Activated T-cell treated with anti-CD3 and anti-CD28 coated beads for 1 hour (primary cell): ENCODE measurements at places on chromosomes 5 and 9.

GRCh38 chr9:74303945-74304344 is 193.2 kb upstream of the RORB start:
- no peak for DNase-seq

- no peak for DNase-seq
Observed at GRCh38 chr5:175752826-175753535, 95.1 kb downstream of the HRH2 start.

- no peak for DNase-seq
Observed at GRCh38 chr5:130050585-130050984, 146.3 kb downstream of the CHSY3 start.

DNA sequence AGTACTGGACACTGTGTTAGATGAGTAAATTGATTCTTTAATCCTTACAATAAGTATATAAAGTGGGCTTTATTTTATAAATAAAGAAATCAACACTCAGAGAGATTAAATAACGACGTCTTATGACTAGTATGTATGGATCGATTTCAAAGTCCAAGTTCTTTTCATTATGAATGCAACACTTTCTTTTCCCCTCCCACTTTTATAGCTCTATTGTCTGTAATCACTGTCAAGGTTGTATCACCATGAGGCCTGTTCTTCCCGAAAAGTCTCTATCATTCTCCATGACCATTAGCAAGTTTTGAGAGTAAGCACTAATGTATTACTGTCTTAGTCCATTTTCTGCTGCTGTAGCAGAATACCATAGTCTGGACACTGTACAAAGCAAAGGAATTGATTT is 228.4 kb downstream of the TLR4 start:
- DNase-seq = no peak

DNA sequence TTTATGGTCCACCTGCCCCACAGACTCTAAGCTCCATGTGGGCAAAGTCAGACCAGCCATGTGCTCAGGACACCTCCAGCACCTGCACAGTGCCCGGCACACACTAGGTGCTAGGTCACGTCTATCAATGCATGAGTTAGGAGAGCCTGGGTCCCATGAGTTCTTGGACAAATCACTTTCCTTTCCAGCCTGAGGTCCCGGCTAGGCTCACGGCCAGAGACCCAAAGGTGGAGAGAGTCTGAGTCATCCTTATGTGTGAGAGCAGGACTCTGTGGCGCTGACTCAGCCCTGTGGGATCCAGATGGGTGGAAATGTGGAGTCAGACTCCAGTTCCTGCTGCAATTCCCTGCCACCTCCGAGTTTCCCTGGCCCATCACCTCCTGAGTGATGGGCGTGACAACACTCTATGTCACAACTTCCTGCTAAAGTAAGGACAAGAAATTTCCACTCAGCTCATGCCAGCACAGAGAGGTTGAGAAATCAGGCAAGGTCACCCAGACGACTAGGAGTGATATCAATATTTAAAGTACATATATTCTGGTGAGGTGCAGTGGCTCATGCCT is 2.5 kb upstream of the ST6GALNAC4 start:
- DNase-seq = no peak

- DNase-seq = no peak
Observed at GRCh38 chr9:98992107-98992884, 48.6 kb downstream of the COL15A1 start.

GRCh38 chr9:15271403-15271802 is 35.6 kb downstream of the TTC39B start:
- no peak for DNase-seq

DNA sequence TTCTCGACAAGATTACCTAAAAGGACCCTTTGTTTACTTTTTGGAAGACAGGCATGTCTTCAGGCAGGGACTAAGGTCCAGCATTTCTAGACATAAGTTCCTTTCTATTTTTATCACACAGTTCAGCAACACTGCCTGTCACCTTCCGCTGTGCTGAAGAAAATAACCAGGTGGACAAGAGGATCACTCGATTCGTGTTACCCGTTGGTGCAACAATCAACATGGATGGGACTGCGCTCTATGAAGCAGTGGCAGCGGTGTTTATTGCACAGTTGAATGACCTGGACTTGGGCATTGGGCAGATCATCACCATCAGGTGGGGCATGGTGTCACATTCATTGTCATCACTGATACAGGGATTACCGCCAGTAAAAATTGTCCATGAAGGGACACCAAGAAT is 85.6 kb upstream of the PLPP6 start:
- no peak for DNase-seq

DNA sequence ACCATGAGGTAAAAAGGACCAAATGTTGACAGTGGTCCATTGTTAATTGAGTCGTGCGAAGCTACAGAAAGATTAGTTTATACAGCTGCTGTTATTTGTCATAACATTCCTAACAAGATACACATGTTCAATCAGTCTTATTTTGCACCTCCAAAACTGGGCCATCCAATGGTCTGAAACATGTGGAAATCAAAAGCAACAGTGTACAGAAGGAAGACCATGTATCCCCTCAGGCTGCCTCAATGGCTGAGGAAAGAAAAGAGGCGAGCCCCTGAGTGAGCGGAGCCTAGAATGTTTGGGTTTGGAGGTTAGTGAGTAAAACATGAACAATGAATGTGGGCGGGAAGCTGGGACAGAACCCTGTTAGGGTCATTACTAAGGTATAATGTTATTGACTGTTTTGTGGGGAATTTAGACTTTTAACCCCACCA is 35.6 kb downstream of the NFIB start:
- no peak for DNase-seq

- DNase-seq = no peak
Observed at GRCh38 chr9:88892724-88893123, 98.5 kb upstream of the S1PR3 start.

DNA sequence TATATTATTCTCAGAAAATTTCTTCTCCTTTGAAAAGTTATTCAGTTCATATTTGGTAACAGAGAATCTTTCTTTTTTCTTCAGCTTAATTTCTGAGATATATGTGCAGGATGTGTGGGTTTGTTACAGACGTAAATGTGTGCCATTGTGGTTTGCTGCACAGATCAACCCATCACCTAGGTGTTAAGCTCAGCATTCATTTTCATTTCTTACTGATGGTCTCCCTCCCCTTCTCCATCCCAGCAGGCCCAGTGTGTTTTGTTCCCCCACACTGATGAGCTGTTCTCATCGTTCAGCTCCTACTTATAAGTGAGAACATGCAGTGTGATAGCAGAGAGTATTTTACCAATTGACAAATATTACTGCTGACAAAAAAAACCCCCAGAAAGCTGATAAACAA is 330.0 kb upstream of the CHD1 start:
- no peak for DNase-seq

DNA sequence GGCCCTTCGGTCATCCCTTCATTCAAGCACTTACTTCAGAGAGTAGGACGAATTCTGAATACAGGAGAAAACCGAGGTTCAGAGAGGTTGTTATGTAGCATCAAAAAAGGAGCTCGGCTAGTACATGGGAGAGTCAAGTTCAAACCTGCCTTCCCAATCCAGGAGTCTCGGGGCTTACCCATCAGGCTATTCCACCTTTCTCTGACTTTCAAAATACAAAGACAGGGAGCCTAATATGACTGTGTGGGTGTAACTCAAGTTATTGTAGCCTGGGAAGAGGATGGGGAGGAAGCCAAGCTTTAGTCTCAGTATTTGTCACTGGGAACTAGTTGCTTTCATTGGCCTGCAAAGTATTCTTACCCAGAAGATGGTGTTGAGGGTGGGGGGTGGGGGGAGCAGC is 274.8 kb upstream of the PANK3 start:
- DNase-seq = no peak

DNA sequence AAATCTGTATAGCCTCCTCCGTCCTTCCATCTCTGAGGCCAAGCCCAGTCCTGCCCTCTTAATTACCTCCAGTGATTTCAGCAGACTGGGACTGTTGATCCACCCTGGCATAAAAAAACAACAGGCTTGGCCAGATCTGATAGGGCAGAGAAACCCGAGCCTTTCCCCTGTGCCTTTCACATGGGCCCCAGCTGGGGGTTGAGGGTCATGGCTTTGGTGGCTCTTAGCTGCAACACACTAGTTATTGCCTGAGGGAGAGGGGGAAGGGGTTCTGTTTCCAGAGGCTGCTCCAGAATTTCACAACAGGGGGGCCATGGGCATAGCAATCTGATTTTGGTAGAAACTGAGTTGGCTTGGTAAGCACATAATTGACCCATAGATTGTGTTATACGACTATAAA is 21.2 kb upstream of the PANK3 start:
- no peak for DNase-seq

DNA sequence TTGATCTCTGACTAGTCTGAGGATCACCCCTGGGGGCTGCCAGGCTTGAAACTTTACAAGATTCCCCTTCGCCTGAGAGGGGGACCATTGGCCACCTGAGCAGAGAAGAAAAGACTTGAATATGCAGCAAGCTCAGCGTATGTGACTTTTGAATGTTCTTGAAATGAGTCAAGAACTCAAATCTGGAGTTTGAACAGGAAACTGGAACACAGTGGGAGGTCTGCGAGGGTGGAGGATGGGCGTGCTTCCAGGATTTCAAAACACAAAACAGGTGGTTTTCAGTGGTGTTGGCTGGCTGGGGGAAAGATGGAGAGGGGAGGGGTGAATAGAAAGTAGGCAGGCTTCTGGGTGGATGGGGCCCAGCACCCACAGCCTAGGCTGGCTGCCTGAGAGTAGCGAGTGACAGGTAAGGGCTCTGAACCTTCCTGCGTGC is 40.6 kb downstream of the TMEM174 start:
- DNase-seq = no peak
